ENCODE measurements at places on chromosomes 2 and 18.

- H3K4me1 ChIP-seq = no peaks in the 10 kb centered on the region
- no peak overlapping the region for H3K4me3 ChIP-seq
- H3K36me3 ChIP-seq = no peaks in the 10 kb centered on the region
Observed at GRCh38 chr18:3585656-3586509, 135.9 kb downstream of the TGIF1 start.

- no peak overlapping the region for H3K27ac ChIP-seq
- H3K4me3 ChIP-seq = no peak overlapping the region
- no peaks in the 10 kb centered on the region for H3K36me3 ChIP-seq
- no peaks in the 10 kb centered on the region for H3K27me3 ChIP-seq
- no peaks in the 10 kb centered on the region for H3K4me1 ChIP-seq
Observed at GRCh38 chr2:233818639-233819621, 35.4 kb downstream of the HJURP start.

GRCh38 chr2:241378816-241379215 is 22.7 kb downstream of the FARP2 start:
- H3K27ac ChIP-seq = no peak overlapping the region
- no peak overlapping the region for H3K4me3 ChIP-seq
- H3K36me3 ChIP-seq = no peaks in the 10 kb centered on the region
- DNase-seq = no peak

DNA sequence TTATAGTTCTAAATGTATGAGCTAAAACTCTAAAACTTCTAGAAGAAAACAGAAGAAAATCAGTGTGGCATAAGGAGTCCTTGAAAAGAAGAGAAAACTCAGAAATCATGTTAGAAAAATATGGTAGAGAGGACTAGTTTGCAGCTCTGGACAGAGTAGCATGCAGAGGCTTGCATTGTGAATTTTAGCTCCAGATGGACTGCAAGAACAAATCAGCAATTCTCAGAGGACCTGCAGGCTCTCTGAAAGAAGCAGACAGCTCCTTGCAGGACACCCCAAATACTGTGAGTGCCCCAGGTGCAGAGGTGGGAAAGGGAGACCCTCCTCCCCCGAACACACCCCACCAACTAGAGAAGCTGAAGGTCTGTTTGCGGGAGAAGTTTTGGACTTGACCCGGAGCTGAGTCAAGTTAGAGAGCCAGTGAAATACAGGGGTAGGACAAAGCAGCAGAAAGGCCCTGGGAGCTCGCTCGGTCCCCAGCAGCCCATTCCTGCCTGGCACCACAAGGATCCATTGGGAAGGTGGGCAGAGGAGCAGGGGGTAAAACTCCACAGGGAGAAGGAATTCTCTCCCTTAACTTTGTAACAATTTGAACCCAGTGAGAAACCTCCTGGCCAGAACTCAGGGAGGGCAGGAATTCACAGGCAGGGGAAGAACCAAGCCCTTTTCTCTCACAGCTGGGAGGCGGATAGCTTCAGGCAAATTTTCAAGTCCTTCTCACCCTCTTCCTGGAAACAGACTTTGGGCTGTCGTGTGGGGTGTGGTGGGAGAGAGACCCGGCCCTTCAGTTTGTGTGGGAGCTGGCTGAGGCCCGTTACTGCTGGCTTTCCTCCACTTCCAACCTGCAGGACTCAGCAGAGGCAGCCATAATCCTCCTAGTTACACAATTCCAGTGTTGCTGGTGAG is 216.2 kb upstream of the SLC35G4 start:
- no peak overlapping the region for H3K4me3 ChIP-seq
- H3K36me3 ChIP-seq = no peaks in the 10 kb centered on the region

GRCh38 chr2:240795454-240795853 is 24.6 kb downstream of the KIF1A start:
- no peak overlapping the region for H3K4me3 ChIP-seq
- no peak for DNase-seq
- H3K36me3 ChIP-seq = no peaks in the 10 kb centered on the region
- H3K27me3 ChIP-seq = no peaks in the 10 kb centered on the region
- no peak overlapping the region for H3K27ac ChIP-seq
